ENCODE measurements at places on chromosomes 5 and 9.
A peak's percentile ranks its signal among the peaks of the same experiment; 100 is the strongest.

- peak; percentile 32 for DNase-seq
Observed at GRCh38 chr5:58849921-58850667, 267.2 kb downstream of the RAB3C start.

DNA sequence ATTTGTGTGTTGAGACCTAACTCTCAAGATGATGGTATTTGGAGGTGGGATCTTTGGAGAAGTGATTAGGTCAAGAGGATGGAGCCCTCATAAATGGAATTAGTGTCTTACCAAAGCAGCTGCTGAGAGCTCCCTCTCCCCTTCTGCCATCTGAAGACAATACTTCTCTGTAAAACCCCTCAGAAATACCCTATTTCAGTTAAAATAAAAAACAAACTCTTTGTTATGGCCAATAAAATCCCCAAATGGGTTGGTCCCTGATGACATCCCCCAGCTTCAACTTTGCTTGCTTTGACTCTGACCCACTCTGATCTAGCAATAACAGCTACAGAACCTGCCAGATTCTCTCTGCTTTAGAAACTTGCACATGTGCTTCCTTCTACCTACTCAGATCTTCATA is 100.9 kb downstream of the SNCAIP start:
- no peak for DNase-seq

GRCh38 chr9:100473276-100474081 is 530 bp downstream of the TMEFF1 start:
- DNase-seq, result no peak

DNA sequence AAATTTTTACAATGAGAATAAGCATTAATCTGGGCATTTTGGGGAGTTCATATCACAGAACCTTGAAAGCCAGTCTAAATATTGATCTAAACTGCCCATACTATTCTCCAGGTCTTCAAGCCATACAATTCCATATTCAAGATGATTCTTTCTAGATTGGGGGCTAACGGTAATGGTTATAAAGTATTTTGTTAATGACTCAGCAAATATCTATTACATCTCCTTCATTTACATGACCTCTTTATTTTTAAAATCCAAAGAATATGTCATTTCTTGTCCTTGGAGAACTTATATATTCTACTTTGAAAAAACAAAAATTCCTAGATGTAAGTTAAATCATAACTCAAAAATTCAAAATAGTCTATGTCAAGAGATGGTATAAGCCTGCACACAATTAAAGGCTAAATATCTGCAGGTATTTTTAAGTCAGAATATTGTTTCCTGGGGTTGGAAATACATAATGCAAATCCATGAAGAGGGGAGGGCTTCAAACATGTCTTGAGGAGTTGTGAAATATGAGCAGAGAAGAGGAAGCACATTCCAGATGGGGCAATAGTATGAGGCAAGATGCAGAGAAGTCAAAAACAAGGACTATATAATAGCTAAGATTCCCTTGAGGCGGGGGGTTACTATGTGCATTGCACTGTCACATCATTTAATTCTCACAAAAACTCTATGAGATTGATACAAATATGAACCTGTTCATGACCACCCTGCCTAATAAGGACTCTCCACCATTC is 526.4 kb downstream of the NR2F1-AS1 start:
- DNase-seq, result no peak

DNA sequence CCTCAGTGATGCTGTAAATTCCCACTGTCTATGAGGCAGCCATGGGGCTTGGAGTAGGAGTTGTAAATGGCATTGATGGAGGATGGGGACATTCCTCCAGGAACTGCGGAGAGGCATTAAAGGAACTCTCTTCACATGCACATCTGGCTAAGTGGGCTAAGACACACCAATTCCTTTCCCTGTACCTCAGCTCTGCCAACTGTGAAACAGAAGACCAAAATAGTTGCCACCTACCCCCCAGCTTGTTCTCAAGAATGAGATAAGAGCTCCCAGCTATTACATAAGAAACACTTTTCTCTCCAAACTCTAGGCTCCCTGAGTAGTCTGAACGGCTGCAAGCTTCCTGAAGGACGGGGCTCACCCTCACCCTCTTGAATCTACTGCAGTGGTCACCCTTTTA is 144.6 kb upstream of the SLC30A5 start:
- no peak for DNase-seq

DNA sequence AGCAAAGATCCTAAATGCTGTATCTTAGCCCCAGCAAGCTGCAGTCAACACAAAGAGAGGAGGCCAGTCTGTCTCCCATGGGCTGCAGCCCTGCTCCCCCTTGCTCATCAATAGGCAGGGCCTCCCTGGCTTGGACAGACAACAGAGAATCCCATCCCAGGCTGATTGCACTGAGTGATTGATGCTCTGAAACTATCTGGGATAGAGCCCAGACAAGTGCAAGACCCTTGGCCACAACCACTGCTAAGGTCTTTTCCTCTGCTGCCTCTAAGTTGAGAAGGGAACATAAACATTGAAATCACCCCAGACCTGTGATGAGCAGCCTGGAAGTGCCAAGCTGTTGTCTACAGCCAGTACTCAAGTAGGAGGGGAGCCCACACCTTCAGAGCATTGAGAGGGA is 661.0 kb upstream of the CDH18 start:
- no peak for DNase-seq

GRCh38 chr5:108681079-108681921 is 66.4 kb upstream of the FER start:
- peak; percentile 62 for DNase-seq

GRCh38 chr5:31581498-31582099 is 49.5 kb downstream of the C5orf22 start:
- peak; percentile 42 for DNase-seq

All from astrocyte of the cerebellum (primary cell).